ENCODE measurements at places on chromosomes 2 and 18. TPM values are rescaled to one million over a fixed set of nuclear protein-coding genes. Genes with fewer than 3 reads are reported as not detected.

DNA sequence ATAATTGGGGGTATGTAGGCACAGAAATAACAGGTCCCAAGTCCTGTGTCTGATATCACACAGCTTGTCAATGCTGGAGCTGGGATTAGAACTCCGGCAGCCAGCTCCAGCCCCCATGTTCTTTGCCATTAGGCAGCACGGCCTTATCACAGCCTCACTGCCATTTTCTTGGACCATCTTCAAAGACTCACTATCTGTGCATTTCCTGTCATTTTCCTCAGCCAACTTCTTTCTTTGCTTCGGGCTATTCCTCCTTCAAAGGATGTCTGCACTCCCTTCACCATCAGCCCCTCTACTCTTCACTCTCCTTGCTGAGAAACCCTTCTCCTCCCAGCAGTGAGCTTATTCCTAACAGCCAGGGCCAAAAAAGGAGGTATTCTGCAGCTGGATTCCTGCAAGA, 139.6 kb downstream of the GALNT14 start:
- DNase-seq = no peak
- H3K27me3 ChIP-seq = no peaks in the 10 kb centered on the region
- H3K4me1 ChIP-seq = no peaks in the 10 kb centered on the region
- H3K36me3 ChIP-seq = no peaks in the 10 kb centered on the region
- H3K27ac ChIP-seq = no peak overlapping the region

- H3K27ac ChIP-seq = no peak overlapping the region
- no peaks in the 10 kb centered on the region for H3K36me3 ChIP-seq
- no peaks in the 10 kb centered on the region for H3K27me3 ChIP-seq
- H3K4me3 ChIP-seq = no peak overlapping the region
- peak; percentile 74 for DNase-seq
Observed at GRCh38 chr18:32315881-32316280, 126.0 kb downstream of the MEP1B start.

- no peaks in the 10 kb centered on the region for H3K27me3 ChIP-seq
- DNase-seq = peak; percentile 87
- no peak overlapping the region for H3K27ac ChIP-seq
- H3K36me3 ChIP-seq = peaks cover 2% of the 10 kb centered on the region
- no peak overlapping the region for H3K4me3 ChIP-seq
Observed at GRCh38 chr18:47163241-47163640, 12.9 kb downstream of the IER3IP1 start.

DNA sequence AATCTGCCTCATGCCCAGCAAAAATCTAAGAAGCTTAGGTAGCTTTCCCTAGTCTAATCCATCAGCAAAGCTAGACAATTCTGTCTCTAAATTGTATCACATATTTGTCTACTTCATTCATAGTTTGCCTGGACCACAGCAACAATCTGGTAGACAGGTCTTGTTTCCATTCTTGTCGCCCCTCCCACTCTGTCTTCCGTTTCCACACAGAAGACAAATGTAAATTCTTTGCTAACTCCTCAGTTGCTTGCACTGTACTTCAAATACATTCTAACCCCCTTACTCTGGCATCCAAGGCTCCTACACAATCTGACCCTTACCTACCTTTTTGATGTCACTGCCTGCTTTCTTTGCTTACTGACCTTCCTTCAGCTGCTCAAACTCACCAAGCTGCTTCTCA, 40.1 kb downstream of the THUMPD2 start:
- no peaks in the 10 kb centered on the region for H3K27me3 ChIP-seq
- H3K36me3 ChIP-seq = peaks cover 4% of the 10 kb centered on the region
- no peak overlapping the region for H3K4me3 ChIP-seq
- H3K4me1 ChIP-seq = peaks cover 24% of the 10 kb centered on the region

GRCh38 chr2:175468431-175469098, 287.1 kb upstream of the ATP5MC3 start:
- H3K4me1 ChIP-seq = no peaks in the 10 kb centered on the region
- no peak overlapping the region for H3K27ac ChIP-seq
- no peaks in the 10 kb centered on the region for H3K27me3 ChIP-seq
- H3K4me3 ChIP-seq = no peak overlapping the region

TTR gene
- total RNA-seq = not detected

CKAP2L gene
- 13.3 TPM for total RNA-seq

SERPINB8 gene
- total RNA-seq = 18.3 TPM

ACMSD gene
- total RNA-seq = not detected
